Large intestine (tissue), 12 donors: ENCODE measurements at places on chromosomes 7 and 10. TPM values are rescaled to one million over a fixed set of nuclear protein-coding genes. Genes with fewer than 3 reads are reported as not detected.

The PCLO gene
- polyA plus RNA-seq: 10.7 TPM

The RNF148 gene
- 0.12 TPM for polyA plus RNA-seq

GRCh38 chr10:99329554-99330346 is 594 bp downstream of the CNNM1 start:
- peak; percentile 29 for DNase-seq

DNA sequence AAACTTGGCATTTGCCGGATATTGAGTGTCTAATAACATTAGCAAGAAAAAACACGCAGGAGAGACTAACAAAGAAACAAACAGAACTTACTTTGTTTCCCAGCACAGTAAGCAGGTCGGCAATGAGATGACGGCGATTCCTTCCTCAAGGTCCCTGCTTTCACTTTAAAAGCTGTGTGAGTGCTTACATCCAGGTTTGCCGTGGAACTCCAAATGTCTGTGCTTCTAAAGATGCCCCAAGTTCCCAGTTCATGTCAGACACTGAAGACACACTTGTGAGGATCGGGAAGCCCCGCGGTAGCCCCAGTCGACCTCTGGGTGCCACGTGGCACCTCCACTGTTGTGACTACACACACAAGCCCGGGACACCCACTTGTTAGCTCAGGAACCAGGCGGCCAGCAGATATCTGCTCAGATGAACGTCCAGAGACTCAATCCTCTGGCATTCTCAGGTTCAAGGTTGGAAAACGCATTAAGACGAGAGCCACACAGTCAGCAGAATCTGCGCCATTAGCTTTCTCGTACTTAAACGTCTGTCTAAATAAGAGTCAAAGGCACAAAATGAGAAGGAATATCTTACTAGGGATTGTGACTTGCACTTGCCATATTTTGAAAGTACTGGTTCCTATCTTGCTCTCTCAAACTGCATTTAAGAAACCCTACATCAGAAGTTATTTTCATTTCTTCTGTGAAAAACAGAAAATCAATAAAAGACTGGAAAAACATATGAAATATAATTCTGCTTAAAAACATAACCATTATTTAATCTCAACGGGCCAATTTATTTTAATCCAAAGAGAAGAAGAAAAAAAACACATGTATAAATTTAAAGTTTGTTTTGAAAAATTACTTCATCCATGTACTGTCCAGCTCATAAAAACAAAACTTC is 207.6 kb upstream of the KLF14 start:
- DNase-seq: peak; percentile 74

- no peak for DNase-seq
These were observed 24.7 kb downstream of the PSPH start for GRCh38 chr7:56026538-56026937.
